ENCODE measurements at places on chromosomes 7 and 10.

- DNase-seq: no peak
These were observed 42.4 kb downstream of the PRPF18 start for GRCh38 chr10:13629116-13629515.

DNA sequence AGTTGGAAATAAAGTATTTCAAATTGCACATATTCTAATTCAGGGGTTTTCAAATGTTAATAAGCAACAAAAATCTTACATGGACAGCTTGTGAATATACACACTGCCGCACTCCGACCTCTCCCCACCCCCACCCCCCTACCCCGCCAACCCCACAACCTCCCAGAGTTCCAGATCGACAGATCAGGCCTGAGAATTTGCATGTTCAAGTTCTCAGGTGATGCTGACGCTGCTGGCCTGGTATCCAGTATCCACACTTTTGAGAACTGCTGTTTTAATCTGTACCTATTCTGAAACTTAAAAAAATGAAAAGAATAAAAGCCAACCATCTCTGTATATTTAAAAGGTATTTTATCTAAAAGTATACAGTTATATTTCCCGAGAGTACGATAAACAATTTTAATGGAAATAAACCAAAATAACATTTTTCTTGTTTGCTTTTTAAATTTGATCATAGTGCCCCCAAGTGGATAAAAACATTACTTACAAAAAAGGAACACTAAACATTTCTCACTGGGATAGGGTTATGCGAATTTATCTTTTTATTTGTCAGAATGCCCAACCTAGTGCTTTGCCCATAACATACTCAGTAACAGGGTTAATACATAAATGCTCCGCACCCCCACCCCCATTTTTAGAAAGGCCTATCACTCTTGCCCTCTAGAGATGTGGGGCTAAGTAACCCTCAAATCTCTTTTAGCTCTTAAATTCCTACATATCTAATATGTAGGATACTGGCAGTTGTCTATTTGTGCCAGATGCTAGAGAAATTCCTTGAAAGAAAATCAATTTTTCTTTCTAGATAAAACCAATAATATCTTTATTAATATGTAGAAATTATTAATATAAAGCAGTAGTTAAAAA is 166.3 kb downstream of the RNF133 start:
- DNase-seq: no peak

- DNase-seq: no peak
These were observed 176.8 kb downstream of the PRKG1 start for GRCh38 chr10:51251110-51251509.

DNA sequence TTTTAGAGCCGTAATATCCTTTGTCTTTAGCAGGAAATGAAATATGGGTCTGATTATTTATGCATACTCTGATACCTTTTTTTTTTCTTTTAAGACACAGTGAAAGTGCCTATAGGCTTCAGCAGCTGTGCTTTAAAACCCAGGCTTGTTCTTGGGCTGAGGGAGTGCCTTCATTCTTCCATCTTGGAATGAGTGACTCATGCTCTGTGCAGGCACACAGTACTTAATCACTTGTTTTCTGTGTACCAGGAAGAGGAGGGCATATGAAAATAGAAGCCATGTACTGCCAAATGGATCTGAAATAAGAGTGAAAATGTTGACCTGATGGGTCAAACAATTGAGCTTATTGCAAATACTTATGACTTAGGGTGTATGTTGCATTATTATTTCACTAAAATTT is 12.0 kb downstream of the INPP5F start:
- no peak for DNase-seq

GRCh38 chr7:2108071-2108455 is 124.7 kb downstream of the MAD1L1 start:
- no peak for DNase-seq

DNA sequence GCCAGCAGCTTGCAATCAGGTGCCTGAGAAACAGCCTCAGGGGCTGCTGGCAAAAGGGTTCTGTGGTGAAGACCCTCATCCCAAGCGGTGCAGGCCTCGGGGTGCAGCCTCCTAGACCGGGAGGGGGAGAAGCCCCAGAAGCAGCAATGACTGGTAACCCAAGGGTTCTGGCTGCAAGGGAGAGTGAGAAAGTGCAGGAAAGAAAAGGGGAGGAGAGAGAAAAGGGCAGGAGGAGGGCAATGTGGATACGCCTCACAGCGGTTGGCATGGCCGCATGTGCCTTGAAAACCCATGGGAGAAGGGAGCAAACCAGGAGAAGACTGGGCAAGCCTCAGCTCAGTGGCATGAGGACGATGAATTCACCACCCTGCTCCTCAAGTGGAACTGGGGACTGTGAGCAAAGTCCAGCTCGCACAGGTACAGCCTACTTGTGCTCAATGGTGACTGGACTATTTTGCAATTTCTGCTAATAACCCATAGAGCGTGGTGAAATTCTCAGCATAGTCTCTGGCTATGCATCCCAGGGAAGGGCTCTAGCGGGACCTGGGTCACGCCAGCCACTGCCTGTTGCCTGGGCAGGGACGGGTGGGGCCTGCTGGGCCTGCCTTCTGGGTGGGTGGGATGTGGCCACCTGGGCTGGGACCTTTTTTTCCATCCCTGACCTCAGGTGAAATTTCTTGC is 6.2 kb downstream of the CLRN3 start:
- DNase-seq: no peak

GRCh38 chr10:98457721-98458120 is 11.0 kb upstream of the HPS1 start:
- no peak for DNase-seq

- no peak for DNase-seq
These were observed 13.4 kb downstream of the STEAP1B start for GRCh38 chr7:22486597-22486996.

- DNase-seq: no peak
These were observed 67.8 kb downstream of the EBF3 start for GRCh38 chr10:129896136-129896859.

GRCh38 chr7:4655311-4655710 is 26.8 kb upstream of the FOXK1 start:
- no peak for DNase-seq
